ENCODE measurements at places on chromosomes 16 and 17. TPM values are rescaled to one million over a fixed set of nuclear protein-coding genes. Genes with fewer than 3 reads are reported as not detected.

DNA sequence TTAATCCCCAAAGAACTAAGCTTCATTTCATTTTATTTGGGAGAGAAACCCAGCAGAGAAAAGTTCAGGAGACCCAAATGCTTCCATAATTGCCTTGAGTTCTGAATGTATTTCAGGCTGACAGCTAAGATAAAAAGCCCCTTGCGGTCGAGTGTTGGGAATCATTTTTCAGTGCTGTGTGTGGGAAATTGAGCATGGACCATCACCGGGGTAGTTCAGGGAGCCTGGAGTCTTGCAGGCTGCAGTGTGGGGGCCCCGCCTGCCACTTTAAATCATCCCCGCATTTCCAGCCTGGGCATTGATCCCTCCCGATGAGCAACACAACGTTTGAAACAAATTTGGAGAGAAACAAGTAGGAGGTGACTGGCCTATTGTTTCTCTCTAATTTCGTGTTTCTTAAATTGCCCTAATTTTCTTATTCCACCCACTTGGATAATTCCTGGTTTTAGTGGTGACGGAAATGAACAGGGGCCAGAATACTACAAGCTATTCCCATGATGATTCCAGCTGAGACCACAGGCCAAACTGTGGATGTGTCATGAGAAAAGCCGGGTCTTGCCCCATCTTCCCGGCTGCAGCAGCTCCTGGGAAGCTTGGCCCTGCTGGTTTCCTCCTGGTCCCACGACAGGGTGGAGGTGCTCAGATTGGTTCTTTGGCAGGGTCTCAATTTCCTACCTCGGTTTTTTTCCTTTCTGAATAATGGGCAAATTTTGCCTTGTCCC, 75.1 kb downstream of the FOXL1 start:
- DNase-seq = no peak

DNA sequence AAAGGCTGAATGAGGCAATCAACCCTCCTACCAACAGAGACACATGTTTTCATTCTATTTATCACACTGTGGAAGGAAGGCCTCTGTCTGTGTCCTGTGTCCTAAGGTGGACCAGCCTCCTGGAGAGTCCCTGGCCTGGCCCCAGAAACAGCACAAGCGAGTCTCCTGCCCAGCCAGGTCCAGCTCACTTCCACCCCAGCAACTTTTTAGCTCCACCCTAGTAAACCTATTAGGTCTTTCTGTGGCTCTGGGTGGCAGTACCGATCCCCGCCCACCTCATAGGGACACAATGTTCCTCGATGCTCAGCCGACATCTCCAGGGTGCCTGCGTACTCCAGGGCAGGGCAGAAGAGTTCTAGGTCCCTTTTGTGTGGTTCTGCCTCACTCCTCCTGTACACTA, 10.7 kb downstream of the DRC3 start:
- no peak for DNase-seq

- no peak for DNase-seq
Observed at GRCh38 chr17:7439462-7440112, at the start of gene FGF11. Gene FGF11, plus strand, starts transcription at chr17:7439512. Its CDS starts 109 bp downstream, at chr17:7439621.

GRCh38 chr17:40072040-40072734, 9.4 kb downstream of the THRA start:
- DNase-seq = no peak

DNA sequence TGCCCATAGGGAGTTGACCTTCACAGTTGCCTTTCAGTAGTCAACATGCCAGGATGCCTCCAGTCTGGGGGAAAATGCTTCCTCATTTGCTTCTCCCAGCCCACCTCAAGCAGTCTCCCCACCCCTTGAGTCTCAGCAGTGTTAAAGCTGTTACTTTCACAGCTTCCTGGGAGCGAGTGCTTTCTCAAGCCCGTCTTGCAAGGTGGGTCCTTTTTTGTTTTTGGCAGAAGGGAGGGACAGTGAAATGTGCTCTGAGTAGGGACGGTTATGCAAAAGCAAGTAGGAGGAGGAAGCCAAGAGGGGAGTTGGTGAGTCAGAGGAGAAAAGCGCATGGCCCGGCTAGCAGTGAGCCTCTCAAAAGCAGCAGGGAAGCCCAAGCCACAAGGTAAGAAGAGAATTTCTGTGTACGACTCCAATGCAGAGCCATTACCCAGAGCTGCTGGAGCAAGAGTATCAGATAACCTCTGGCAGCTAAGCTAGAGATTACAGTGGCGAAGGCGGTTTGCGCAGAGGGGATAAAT, at the start of gene CHST4:
Gene CHST4 (plus strand): TSS at position 316 of the 521 bp plus-strand sequence. CDS start 10,252 bp downstream, outside the sequence.
- no peak for DNase-seq

- DNase-seq = no peak
Observed at GRCh38 chr16:63223851-63224250, 1187.6 kb upstream of the CDH8 start.

DNA sequence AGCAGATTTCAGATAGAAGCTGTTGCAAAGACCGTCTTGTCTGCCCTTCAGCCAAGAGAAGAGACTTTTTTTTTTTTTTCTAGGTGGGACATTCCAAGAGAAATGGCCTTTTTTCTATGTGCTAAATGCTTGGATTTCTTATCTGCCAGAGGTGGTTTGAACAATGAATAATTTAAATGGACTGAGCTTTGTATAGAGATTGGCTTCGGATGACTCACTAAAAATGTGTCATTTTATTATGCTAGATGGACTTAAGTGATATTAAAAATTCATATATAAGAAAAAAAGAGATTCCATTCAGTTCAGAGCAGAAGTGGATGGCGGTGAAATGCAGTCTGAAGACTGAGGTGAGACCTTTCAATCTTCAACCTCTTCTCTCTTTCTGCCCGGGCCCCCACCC, 58.4 kb downstream of the MEAK7 start:
- no peak for DNase-seq

DNA sequence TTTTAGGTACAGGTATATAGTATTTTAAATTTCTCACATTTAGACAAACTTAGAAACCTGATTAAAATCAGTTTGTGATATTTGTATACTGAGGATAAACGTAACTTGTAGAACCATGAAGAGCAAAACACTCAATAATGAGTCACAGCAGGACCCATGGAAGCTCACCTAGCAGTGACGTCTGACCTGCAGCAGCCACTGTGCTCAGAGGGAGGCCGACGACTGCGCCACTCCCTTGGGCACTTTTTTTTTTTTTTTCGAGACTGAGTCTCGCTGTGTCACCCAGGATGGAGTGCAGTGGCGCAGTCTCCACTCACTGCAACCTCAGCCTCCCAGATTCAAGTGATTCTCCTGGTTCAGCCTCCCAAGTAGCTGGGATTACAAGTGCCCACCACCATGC, 106.2 kb upstream of the AXIN2 start:
- DNase-seq = no peak

GRCh38 chr17:41679740-41680425, 8.8 kb upstream of the EIF1 start:
- DNase-seq = no peak

DNA sequence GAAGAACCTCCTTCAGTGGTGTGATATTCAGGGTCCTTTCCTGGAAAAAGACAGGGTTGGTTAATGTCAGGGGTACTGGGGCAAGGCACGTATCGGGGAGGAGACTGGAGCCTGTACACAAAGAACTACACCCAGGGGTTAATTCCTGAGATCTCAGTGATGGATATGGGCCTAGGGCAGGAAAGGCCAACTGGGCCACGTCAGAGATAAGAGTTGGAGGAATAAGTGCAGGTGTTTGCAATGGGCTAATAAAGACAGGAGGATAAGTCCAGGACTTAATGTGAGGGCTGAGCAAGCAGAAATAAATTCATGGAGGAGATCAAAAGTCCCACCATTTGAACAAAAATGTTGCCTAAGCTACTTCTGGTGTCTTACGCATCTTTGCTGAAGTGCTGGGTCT, 10.4 kb upstream of the HERPUD1 start:
- no peak for DNase-seq

DNA sequence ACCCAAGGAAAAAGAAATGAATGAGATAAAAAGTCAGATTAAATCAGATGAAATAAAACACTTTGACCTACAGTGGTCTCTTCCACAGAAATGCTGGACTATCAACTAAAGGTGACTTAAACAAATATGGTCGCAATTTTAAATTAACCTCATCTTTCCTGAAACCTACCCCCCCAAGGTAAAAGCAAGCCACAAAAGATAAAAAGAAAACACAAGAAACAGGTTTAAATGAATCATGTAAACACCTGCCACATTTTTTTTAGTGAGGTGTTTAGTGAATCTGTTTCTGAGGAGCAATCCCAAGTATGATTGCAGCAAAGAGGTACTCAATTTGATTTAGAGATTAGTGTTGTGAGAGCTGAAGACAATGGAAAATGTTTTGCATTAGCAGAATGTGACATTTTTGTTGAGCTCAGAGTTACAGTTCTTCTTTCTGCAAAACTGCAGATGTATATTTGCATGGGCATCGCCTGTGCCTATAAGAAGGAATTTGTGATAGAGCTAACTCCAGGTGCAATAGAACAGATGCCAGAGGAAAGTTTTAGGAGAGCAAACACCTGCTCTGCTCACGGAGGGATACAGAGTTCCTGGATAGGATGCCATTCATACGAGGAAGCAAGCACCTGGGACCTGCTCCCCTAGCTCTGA, 3.4 kb upstream of the MMD start:
- no peak for DNase-seq

DNA sequence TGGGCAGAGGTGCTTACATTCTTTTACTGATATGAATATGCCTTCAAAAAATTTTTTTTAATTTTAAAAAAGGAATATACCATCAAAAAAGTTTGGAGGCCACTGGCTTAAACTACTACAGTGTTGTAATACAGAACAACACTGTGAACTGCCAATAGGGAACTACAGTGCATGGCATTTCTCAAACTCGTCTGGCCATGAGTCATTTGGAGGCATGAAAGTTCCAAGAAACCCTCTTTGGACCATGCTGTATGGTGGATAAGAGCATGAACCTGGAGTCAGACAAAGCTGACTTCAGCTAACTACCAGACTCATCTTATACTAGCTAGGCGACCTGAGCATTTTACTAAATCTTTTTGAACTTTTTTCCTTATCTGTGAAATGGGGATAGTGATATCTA, 9.2 kb upstream of the NF1 start:
- no peak for DNase-seq

DNA sequence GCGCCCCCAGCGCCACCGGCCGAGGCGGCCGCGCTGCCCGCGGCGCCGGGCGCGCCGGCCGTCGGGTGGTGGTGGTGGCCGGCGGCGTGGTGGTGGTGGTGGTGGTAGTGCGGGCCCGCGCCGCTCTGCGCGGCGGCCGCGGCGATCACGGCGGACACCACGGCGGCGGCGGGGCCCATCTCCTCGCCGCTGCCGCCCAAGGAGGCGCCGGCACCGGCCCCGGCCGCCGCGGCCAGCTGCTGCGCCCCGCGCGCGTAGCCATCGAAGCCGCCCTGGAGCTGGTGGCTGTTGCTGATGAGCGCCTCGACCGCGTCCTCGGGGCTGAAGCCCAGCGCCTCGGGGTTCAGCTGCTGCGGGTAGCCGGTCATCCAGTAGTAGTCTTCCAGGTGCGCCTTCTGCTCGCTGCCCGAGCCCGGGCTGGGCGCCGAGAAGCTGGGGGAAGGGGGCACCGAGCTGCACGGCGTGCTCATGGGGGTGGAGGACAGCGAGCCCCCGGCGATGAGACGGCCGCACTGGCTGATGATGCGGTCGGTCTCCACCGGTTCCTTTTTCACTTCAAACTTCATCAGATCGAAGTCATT, 1.2 kb downstream of the MAF start:
- DNase-seq = no peak

GRCh38 chr17:78962345-78962983, 17.3 kb downstream of the LGALS3BP start:
- no peak for DNase-seq

DNA sequence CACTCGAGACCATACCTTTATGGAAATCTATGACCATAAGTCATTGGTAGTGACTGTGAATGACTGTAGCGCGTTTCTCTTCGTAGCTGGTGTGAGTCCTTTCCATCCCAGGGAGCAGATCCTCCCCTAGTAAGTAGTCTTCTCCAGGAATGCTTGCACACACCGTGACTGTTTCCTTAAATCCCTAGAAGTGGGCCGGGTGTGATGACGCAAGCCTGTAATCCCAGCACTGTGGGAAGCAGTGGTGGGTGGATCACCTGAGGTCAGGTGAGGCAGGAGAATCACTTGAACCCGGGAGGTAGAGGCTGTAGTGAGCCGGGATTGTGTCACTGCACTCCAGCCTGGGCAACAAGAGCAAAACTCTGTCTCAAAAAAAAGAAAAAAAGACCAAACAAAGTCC, 70.6 kb downstream of the CRISPLD2 start:
- no peak for DNase-seq

GRCh38 chr17:27380551-27380950, 75.7 kb upstream of the KSR1 start:
- DNase-seq = no peak

Gene GINS3
- total RNA-seq = 7.2 TPM

Gene CFAP119
- 6.5 TPM for total RNA-seq

Gene HOXB2
- total RNA-seq = 16.6 TPM

Gene PERCC1
- total RNA-seq = not detected
